ENCODE measurements at places on chromosomes 1 and 21.
A peak's percentile ranks its signal among the peaks of the same experiment; 100 is the strongest.

DNA sequence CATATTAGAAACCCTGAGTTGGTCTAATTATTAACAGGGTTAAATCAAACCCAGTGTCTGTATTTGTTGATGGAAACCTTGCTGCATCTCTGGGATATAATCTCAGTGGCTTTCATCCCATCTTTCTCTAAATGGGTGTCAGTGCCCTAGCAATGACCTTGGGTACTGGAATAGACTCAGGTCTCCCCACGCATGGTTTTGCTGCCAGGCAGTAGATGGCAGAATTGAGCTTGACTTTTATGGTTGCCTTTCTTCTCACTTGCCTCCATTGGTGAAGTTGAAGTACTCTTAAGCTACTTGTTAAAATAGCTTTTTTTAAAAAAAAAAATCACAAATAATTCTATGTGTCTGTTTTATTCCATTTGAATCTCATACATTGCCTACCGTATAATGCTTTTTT lies 81.8 kb upstream of the HMCN1 start:
- DNase-seq, result no peak

DNA sequence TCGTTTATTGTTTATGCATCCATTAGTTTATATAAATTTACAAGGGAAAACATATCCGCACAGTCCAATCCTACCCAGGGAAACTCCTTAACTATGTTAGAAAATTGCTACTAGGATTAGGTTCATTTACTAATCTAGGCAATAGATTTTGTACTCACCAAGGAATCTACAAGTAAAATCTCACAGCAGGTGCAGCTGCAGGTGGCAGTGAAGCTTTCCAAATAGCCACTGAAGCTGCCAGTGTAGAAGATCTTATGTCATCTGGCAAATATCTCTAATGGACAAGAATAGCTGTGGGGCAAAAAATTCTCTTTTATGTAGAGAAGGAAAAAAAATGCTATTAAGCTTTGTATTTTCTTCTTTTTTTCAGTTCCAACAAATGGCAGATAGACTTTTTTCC lies 963.4 kb upstream of the ADGRL4 start:
- DNase-seq, result no peak

GRCh38 chr1:183270541-183271141 lies 84.6 kb downstream of the LAMC2 start:
- peak; percentile 80 for DNase-seq

- no peak for DNase-seq
Observed at GRCh38 chr1:63795455-63795854, 21.6 kb downstream of the ROR1 start.

DNA sequence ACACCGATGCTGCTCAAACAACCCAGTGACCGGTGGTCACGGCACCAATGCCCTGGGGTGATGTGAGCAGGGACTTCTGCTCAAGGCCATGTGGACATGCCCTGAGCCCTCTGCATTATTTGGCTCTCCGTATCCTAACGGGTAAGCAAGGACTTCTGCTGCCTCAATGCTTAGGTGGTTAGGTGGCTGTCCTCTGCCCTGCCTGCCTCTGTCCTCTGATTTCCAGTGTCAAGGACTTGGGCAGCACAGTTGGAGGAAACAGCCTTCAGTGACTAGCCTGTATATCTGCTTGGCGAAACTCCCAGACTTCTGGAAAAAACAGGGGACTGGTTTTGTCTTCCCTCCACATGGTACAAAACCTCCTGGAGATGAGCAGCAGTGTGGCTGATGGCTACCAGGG lies 34.5 kb downstream of the DNAJC11 start:
- DNase-seq, result no peak

- DNase-seq, result no peak
Observed at GRCh38 chr1:114803001-114803400, 22.5 kb upstream of the SIKE1 start.

GRCh38 chr1:43554444-43554992 lies 23.8 kb downstream of the PTPRF start:
- DNase-seq, result no peak

DNA sequence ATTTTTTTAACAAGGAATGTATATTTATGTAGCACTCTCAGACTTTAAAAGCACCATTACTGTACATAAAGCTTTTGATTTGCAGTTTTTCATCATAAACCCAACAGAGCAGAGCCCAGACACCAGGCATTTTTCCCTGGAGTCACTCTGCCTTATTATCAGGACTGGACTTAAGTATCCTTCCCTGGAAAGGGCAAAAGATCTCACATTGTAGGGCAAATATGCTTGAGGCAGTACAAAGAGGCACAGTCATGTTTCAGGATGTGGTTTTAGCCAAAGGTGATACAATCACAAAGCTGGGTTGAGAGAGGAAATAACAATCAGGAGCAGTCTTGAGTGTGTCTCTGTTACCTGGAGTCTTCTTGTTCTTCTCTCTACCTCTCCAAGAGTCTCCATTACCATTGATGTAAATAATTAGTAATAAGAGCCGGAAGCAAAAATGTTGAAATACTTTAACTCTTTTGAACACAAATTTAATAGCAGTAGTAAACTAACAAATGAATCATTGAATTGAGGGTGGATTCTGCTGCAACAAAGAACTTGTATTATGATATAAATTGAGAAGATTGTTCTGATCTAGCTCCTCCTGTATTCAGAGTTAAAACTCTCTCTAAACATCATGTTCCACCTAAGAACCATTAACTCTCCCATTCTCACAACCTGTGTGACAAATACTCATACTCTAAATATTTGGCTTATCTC lies 160.5 kb downstream of the LTN1 start:
- no peak for DNase-seq

GRCh38 chr21:36471254-36471723 lies 8.6 kb downstream of the CLDN14 start:
- DNase-seq, result no peak

DNA sequence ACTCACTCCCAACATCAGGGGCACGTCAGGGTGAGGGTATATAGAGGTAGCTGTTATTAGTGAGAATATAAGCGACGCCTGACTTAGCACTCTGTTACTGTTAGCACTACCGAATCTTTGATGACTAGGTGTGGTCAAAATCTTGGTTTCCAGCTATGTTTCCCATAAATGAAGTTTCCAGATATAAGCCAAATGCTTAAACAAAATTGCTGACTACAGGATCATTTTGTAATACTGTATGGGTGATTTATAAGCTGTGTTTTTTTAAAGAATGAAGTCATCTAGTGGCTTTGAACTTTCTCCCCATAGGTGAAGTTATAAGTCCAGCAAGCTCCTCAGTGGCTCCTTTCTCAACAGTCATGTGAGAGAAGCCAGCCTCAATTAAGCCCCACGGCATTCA lies 23.7 kb downstream of the KCNJ15 start:
- DNase-seq, result no peak

DNA sequence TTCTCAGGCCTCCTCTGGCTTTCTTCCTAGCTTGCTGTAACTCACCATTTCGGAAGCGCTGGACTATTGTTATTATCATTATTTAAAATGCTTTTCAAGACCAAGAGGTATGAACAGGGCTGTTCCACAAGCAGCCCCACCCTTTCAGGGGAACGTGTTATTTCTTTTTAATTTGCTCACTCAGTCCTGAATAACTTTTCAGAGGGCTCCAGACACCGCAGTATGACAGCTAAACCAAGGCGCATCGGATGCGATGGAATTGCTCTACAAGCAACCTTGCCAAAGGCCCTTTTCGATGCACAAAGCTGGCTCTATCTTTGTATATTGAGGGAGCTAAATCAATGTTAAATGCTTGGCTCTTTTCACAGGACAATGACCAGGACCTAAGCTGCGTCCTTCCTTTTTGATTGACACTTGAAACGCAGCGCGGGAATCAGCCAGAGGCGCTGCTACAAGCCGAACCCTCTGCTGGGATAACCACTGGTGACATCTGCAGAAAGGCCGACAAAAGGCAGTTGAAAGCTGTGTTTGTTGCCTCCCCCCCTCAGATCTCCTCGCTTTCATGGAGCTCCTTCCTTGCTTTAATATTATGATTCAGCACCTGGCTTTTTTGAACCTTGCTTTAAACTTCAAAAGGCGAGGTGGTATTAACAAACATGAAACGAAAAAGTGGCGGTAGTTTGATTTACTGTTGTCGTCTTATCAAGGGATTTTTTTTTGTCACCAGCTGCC lies 204.7 kb upstream of the PROX1 start:
- DNase-seq, result no peak

DNA sequence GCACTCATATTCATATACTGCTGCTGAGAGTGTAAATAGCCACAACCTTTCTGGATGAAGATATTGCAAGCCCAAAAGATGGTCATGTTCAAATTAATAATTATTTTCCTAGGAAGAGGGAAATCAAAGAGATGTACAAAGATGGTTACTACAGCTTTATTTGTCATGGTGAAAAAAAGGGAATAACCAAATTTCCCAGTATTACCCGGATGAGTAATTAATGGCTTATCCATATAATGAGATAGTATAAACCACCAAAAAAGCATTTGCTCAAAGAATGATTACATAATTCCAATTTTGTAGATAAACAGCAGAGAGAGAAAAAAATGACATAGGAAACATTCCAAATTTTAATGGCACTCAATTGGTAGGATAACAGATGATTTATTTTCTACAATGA lies 165.6 kb downstream of the C1orf21 start:
- no peak for DNase-seq

DNA sequence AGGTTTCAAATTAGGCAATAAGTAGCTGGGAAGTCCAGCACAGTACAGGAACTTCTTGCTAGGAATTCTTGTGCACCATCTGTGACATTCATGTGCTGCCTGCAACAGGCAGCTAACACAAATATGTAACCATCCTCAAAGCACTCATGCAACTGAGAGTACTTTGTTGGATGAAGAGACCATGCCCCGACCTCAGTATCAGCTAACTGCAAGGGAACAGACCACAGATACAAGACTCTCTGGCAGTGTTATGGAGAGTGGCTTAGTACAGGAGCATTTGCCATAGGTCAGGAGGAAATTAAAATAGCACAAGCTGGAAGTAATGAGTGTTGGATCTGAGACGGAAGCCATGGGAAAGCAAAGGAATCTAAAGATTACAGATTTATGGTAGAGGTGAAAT lies 123.6 kb downstream of the LRRC53 start:
- no peak for DNase-seq

DNA sequence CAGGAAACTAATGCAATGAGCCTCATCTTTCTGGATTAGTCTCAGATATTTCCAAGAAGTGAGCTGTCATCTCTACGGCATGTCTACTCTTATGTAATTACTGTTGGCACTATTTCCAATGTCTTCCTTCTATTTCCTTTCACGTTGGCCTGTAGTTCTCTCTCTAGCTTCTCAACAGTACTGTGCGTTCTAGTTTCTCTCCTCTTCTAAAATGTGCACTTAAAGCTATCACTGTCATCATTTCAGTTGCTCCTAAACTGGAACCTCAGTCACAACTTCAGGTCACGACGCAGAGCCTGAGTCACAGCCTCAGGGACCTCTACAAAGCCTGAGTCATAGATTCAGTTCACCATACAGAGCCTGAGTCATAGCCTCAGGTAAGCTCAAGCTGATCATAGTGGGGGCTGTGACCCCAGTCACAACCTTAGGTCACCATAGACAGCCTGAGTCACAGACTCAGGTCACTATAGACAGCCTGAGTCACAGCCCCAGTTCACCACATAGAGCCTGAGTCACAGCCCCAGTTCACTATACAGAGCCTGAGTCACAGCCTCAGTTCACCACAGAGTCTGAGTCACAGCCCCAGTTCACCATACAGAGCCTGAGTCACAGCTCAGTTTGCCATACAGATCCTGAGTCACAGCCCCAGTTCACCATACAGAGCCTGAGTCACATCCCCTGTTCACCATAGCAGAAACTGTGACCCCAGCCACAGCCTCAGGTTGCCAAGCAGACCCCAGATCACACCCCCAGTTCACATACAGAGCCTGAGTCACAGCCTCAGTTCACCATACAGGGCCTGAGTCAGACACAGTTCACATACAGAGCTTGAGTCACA lies 13.0 kb downstream of the WNT9A start:
- DNase-seq, result peak; percentile 44

DNA sequence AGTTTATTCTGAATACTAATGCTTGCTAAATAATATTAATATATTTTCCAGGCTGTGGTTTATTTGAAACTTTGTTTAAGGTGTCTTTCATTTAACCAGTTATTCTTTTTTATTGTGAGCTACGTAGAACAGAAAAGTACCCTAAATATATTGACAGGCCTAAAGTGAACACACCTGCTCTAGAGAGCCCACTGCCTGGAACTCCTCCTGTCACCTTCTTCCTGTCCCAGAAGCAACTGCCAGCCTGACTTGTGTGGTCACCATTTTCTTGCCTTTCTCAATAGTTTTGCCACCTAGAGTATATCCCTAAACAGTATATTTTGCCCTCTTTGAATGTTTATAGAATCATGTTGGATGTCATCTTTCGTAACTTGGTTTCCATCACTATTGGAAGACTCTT lies 48.5 kb downstream of the SCCPDH start:
- DNase-seq, result no peak

- no peak for DNase-seq
Observed at GRCh38 chr1:38476111-38476849, 383.3 kb downstream of the RRAGC start.

- DNase-seq, result no peak
Observed at GRCh38 chr1:158185770-158186169, 5.1 kb downstream of the CD1D start.

DNA sequence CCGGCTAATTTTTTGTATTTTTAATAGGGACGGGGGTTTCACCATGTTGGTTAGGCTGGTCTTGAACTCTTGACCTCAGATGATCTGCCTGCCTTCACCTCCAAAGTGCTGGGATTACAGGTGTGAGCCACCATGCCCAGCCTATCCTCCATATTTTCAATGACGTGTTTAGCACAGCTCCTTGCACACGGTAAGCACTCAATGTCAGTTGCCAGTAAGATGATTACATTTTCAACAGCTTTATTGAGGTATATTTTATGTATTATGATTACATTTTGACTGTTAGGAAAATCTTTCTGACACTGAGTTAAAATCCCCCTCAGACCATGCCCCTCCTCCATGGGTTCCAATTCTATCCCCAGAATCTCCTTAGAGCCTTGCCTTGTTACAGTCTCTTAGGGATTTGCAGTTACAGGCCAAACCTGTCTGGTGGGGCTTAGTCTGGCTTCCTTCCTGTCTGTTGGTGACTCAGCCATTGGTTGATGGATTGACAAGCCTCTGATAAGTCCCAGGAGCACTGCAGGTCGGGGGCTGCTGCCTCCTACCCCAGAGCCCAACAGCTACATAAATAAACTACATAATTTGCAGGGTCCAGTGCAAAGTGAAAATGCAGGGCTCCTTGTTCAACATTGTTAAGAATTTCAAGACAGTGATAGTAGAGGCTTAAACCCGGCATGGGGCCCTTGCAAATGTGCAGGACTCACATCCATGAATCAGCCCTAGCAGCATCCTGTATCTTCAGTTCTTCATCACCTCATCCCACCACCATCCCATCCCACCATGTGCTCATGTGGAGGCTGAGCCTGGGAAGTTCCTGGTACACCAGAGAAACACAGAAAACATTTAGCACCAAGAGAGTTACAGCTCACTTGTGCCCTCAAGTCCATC lies 23.4 kb downstream of the COA7 start:
- no peak for DNase-seq

- no peak for DNase-seq
Observed at GRCh38 chr1:46686255-46686654, 14.6 kb downstream of the TEX38 start.

DNA sequence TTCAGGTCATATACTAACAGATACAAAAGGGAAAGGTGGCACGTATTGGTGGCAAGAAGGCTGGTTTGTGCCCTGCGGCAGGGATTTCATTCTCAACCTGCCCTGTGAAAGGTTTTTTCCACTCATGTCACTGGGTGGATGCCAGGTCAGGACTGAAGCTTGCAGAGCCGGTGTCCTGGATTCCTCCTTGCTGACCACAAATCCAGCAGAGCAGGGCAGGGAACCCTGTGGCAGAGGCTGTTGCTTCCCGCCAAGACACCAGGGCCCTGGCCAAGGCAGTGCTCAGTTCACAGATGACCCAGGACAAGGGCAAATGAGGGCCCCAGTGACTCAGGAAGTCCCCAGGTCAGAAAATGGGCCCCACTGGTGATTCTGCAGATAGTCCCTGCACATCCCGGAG lies 16.4 kb downstream of the BSND start:
- no peak for DNase-seq

Measured in fibroblast of skin of left biceps (primary cell).